ENCODE measurements at places on chromosomes 7 and 10.

DNA sequence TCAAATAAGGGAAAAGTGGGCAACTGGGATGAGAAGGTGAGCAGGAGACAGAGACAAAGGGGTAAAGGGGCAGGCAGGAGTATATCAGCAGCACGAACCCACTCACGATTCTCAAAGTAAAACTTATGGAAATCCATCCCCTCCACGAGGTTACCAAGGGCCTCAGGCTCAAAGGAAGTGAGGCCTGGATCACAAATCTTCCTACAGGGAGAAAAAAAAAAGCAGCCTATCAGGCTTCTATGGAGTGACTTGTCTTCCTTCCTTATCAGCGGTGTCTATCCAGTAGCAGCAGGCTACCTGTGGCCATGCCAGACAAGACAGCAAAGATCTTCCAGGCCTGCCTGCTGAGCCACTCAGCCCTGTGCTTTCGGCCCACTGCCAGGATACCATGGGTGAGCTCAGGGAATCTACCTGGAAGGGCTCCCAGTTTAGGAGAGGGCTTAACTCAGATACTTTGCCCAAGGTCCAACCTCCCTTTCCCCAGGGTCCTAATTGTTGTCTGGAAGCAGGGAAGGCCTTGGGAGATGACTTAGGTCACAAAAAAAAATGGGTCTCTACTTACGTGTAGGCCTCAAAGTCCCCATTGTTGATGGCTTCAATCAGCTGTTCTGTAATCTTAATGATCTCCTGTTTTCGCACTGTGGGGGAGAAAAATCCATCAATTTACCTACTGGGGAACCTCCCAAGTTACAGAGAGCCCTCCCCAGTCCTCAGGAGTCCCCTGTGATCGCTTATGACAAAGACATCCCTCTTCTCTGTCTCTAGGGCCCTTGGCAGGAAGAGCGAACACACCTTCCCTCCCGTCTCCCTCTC is 5.7 kb upstream of the NDST2 start:
- no peak for DNase-seq

DNA sequence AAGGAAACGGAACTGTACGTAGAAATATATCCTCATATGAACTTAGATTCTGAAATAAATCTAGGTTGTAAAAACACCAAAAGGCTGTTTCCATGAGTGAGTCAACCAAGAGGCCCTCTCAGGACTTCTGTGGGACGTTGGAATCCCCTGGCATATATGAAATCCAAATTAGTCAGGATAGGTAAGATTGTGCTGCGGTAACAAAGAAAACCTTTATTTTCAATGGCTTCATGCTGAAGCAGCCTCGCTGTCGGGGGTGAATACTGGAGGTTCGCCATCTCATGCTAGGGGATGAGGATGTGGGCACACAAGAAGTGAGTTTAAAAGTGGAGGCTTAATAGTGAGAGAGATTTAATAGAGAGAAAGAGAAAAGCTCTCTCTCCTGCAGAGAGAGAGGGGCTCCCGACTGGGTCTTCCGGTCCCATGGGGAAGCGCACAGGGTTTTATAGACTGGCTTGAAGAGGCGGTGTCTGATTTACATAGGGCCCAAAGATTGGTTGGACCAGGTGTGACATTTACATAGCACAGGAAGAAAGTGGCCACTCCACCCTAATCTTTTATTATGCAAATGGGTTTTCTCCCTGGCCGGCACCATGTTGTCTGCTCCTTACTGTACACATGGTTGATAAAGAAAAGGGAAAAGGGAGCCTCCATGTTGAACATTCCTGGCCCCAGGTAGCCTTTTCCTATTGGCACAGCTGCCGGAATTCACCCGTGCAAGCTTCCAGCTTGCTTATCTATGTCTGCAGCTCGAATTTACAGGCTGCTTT is 52.3 kb upstream of the SEPHS1 start:
- no peak for DNase-seq

- no peak for DNase-seq
These were observed 1.3 kb downstream of the CASP2 start for GRCh38 chr7:143289421-143289820.

DNA sequence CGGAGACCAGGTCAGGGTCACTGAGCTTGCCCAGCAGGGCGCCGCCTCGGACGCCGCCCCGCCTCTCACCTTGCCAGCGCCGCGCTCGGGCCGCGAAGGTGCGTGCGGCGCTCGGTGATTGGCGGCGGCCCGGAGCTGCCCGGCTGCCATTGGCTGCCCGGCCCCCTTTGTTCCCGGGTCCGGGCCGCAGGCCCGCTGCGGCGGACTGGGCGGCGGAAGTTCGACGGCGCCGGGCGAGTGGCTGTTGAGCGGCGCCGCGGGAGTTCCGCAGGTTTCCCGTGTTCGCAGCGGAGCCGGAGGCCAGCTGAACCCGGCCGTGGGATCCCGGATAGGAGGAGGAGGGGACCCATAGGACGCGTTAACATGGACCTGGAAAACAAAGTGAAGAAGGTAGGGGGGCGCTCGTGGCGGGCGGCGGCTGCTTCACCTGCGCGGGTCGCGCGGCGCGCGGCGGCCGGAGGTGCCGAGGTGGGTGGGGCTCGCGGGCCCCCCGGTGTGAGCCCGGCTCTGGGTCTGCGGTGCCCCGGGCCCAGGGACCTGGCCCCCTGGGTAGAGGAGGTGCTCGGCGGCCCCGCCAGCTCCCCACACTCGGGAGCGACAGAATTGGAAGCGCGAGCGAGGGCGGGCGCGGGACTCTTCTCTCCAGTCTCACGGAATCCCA is at the start of gene TES:
Gene TES, plus strand, starts transcription at position 195 of the 661 bp plus-strand sequence. Its CDS starts 169 bp downstream, at position 364.
- DNase-seq = peak; percentile 68

DNA sequence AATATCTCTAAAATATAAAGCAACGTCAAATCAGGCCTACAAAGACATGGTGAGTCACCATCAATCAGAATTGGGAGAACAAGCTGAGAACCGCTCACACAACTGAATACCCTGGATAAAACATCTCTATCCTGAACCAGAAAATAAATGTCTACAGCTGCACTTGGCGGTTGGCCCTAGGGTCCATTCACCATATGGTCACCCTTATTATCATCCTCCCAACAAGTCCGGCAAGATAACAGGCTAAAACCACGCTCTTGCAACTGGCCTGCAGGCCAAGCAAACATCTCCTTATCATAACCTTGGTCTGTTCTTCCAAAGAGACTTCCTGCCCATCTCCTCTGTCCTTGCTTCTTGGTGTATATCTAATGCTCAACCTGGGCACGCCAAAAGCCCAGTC is 310.7 kb downstream of the CALN1 start:
- DNase-seq = no peak

- no peak for DNase-seq
These were observed 102.0 kb downstream of the FAM53B start for GRCh38 chr10:124642088-124642710.

- DNase-seq = peak; percentile 30
These were observed 515 bp downstream of the GSDME start for GRCh38 chr7:24756545-24757352.

DNA sequence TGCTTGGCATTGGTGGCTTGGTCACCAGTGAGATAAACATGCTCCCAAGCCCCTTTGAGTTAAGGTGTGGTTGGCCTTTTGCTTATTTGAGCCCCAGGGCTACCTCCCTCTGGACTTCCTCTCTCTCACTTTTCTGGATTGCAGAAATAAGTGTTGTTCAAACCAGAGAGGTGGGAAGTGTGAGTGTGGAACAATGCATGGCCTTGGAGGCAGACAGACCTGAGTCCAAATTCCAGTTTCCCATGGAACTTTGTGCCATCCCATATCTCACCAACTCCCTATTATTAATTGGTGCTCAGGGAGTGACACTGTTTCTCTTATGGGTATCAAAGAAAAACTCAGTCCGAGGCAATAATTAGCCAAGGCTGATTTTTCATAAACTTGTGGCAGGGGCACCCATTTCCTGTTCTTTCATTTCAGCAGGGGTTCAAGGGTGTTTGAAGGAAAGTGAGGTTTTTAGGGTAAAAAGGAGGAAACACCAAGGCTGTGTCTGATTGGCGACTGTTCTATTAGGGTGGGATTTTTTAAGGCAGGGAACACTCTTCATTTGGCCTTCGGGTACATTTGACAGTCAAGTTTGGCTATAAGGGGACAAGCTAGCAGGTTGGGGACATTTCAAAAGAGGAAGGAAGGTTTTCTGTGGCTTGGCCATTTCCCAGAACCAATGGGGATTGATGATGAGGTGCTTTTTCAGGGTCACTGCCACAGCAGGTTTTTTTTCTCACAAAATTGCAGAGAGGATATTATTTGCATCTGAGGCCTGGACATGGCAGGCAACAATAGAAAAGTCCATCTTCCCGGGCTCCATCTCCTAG is 148.8 kb upstream of the NPY start:
- no peak for DNase-seq

- DNase-seq = no peak
These were observed 237.9 kb downstream of the EMX2 start for GRCh38 chr10:117780411-117780810.

DNA sequence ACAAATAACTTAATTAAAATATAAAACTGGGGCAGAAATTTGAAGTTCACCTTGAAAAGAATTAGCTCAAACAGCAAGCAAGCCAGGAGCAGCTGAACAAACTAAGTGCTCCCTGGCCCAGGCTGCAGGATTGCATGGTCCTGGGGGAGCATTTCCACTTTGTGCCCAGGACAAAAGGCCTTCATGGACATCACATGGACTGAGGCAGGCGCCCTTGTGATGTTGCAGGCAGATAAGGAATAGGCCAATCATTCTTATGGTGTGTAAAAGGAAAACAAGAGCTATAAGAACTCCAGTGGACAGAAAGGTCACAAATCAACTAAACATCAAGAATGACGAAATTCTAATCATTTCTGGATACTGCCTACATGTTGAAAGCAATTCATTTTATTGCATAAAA is 17.5 kb upstream of the TECTB start:
- no peak for DNase-seq

GRCh38 chr7:26468625-26469024 is 177.0 kb downstream of the SNX10 start:
- no peak for DNase-seq

- no peak for DNase-seq
These were observed 555.3 kb downstream of the GALNT17 start for GRCh38 chr7:71687286-71687685.

DNA sequence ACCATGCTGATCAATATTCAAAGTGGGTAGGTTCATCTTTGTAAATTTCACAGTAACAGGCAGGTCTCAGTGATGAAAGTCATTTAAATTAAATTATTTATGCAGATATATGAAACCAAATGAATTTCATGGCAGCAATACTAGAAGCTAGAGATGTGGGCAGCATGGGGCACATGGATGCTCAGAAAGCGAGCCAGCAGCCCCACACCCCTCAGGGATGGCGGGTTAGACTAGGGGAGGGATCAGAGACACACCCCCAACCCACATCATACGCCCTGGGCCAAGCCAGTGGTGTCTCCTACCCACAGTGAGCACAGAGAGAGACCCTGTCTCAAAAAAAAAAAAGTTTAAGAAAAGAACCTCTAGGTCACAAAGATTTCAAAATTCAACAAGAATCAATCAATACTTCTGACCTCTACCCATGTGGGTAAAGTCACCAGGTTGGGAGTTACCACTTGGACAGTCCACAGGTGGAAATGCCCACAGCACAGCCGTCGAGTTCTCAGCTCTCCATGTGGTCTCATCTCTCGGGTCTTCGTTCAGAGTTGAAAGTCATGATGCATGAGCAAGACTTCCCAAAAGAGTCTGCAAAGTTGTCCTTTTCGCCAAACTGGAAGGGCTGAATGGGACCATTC is 79.3 kb upstream of the PPP2R2D start:
- no peak for DNase-seq

DNA sequence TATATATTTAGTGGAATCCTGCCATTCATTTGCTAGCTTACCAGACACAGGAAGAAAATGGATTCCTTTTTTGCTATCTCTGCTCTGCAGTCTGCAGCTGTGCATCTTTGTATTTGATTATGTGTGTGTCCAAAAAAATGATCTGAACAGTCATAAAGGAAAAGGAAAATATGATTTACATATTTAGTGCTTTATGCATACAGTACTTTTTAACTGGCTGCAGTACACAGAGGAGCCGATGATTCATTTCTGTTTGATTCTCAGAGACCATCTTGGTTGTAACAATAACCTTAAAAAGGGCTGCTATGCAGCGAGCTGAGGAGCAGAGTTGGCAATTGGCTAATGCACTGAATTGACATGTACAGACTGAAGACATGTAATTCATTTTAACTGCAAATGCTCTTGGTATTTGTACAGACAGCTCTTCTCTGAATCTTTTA is 151.3 kb upstream of the FZD1 start:
- DNase-seq = no peak

DNA sequence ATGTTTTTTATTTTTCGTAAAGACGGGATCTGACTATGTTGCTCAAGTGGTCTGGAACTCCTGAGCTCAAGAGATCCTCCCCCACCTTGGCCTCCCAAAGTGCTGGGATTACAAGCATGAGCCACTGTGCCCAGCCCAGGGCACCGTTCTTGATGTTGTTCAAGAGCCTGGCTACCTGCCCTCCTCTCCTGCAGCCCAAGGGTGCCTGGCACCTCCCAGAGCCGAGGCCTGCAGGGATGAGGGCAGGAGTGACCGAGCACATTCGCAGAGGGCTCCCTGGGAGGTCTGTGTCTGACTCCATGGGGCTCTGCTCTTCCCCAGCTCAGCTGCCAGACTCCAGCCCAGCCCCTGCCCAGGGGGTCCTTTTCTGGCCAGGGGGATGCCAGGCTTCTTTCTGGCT is 15.4 kb downstream of the SH2B2 start:
- DNase-seq = no peak

GRCh38 chr7:9961161-9961922 is 1012.3 kb upstream of the PHF14 start:
- DNase-seq = no peak

GRCh38 chr10:4303045-4303444 is 518.0 kb upstream of the KLF6 start:
- DNase-seq = no peak

DNA sequence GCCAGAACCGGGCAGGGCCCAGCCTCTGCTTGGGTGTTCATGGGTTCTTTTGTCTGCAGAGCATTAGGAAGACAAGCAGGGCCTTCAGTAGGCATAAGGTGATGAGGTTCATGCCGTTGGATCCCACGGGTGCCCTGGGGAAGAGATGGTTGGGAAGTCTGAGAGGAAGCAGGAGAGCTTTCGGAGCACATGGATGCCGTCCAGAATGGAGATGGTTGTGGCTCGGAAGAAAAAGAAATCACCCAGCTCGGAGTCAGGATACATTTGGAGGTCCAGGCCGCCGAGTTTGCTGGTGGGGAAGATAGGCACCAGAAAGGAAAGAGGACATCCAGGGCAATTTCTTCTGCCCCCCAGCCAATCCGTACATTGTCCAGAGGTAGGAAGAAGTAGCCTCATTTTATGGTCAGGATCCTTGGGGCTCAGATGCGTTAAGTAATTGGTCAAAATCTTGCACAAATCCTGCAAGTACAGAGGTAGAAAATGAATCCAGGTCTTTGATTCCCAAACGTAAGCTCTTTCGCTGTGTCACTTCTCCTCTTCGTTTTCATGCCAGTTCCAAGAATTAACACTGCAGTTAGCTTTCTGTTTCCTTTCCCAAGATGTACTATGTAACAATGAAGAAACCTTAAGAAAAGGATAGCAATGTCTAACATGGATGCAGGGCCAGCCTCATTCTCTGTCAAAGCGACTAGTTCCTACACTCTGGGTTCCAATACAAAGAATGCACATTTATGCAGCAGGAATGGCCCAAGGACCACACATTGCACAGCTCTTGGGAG is 147.8 kb upstream of the KLF6 start:
- no peak for DNase-seq

GRCh38 chr7:149720372-149721083 is 52.9 kb downstream of the ZNF467 start:
- peak; percentile 79 for DNase-seq

- DNase-seq = no peak
These were observed 60.1 kb downstream of the ERCC6 start for GRCh38 chr10:49478819-49479218.

GRCh38 chr7:143979998-143980397 is 20.1 kb upstream of the OR6B1 start:
- DNase-seq = no peak

Measured in RCC 7860 (cell line).